ENCODE measurements at places on chromosomes 5 and 9. TPM values are rescaled to one million over a fixed set of nuclear protein-coding genes. Genes with fewer than 3 reads are reported as not detected.

TAF11L14 gene
- polyA plus RNA-seq: not detected

GRCh38 chr5:140569197-140569596, 4.6 kb downstream of the SLC35A4 start:
- DNase-seq: no peak

DNA sequence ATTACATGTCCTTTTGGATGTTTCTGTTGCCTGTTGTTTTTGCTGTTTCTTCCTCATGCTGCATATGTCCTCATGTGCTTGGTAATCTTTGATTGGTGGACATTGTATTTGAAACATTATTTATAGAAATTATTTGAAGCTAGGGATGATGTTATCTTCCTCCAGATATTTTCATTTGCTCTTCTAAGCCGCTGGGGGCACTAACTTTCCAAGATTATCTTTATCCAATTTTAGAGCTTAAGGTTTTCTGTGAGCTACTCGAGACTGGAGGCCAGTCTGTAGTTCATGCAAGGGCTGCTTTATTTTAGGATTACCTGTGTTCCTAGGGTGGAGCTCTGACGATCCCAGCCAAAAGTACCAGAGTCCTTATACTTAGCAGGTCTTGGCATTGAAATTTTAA, 40.9 kb downstream of the STX17 start:
- no peak for DNase-seq

GRCh38 chr5:67996596-67996995, 219.0 kb upstream of the PIK3R1 start:
- DNase-seq: no peak

DNA sequence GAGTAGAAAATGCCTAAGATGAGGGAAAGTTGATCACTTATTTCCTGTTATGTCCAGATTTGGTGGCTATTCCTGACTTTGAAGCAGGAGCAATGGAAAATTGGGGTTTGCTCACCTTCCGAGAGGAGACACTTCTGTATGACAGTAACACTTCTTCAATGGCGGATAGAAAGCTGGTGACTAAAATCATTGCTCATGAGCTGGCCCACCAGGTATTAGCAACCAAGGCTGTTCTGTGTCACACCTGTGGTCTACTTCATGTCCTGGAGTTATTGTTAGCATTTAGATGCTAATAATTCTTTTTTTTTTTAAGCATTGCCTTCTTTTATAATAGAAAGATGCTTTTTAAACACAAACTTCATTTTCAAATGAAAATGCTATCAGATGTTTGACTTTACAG, 57.9 kb downstream of the LNPEP start:
- no peak for DNase-seq

GRCh38 chr5:775961-776861, 8.3 kb downstream of the ZDHHC11B start:
- DNase-seq: no peak

DNA sequence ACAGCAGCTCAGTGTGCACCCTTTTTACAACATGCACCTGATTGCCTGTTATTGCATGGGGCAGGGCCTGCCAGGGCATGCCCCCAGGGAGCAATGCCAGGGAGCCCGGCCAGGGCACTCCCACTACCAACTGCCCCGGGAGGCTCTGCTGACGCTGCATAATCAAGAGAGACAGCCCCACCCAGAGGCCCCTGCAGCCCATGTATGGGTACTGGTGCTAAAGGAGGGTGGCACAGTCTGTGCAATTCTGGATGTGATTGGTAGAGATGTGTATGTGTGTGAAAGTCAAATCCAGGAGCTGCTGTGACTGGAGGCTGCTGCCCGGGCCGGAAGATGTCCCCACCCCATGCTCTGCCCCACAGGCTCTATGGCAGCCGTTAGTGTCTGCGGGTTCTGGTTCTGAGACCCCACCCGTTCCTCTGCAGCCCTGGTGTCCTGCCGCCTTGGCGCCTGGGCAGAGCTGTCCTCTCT, 3.9 kb upstream of the NEURL1B start:
- DNase-seq: no peak

GRCh38 chr9:99870126-99870525, 36.3 kb upstream of the STX17 start:
- DNase-seq: no peak

- peak; percentile 35 for DNase-seq
These were observed 482.7 kb downstream of the RAB3C start for GRCh38 chr5:59065554-59065953.

DNA sequence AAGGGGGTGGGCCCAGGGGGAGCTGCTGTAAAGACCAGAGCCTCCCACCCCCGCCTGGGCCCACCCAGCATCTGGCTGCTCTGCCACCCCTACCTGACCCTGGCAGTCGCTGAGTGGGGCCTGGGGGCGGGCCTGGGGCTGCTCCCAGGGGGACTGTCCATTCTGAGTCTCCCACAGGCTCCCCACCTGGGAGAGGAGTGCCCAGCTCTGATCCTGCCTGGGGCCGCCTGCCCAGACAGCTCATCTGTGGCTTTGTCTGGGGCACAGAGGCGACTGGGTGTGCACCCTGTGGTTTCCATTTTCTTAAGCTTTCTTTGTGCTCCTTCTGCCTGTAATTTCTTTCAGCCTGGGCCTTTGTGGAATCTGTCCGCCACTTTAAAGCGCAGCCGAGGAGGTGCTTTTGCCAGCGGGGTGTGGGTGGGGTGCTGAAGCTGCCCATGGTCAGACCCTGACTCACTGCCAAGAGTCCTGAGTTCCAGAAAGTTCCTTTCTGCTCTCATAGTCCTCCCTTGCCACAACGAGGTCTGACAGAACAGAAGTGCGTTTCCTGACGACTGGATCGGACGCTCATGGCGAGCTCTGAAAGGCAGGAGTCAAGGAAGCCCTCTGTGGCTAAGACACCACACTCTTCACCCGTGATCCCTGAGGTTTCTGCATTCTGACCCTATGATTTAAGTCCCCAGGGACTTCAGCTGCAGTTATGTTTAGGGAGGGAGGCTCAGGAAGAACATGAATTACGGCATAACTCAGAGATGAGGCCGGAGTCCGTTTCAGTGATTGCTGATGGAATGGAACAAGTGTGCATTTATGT, 225.0 kb downstream of the FANCC start:
- peak; percentile 65 for DNase-seq

- peak; percentile 88 for DNase-seq
These were observed at the start of gene PAIP2 for GRCh38 chr5:139341689-139342422. Gene PAIP2, plus strand, starts transcription at chr5:139341854. Its CDS starts 21,931 bp downstream, at chr5:139363785.

KIAA1191 gene
- 171 TPM for polyA plus RNA-seq

ZNF883 gene
- polyA plus RNA-seq: 1.3 TPM

DNA sequence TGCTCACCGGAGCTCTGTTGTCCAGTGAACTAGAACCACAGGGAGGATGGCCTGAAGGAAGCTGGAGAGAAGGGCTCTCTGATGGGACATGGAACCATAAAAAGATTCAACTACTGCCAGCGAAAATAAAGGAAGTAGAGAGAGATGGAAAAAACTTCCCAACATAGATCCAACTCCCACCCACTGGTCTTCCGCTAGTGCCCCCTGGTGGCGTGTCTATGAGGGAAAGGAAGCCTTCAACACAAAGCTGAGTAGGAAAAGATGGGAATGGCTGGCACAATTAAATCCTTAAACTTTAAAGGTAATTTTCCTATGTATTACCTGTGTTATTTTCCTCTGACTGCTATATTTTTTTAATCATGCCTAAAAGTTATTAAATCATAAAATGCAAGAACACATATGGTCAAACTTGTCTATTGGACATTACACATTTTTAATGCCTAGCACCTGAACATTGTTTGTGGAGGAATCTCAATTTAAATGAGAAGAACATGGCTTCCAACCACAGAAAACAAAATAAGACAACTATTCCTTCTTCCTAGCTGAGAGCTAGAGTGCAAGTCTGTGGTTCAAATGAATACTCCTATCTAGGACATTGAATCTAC, 51.5 kb downstream of the CEP120 start:
- DNase-seq: no peak

- no peak for DNase-seq
These were observed 117.7 kb upstream of the GNA14 start for GRCh38 chr9:77765781-77766259.

TAF1L gene
- polyA plus RNA-seq: not detected

GRCh38 chr9:129278391-129279237, 100.6 kb upstream of the IER5L start:
- DNase-seq: no peak

CDO1 gene
- polyA plus RNA-seq: 1.8 TPM
